ENCODE measurements at places on chromosomes 7 and 10. TPM values are rescaled to one million over a fixed set of nuclear protein-coding genes. Genes with fewer than 3 reads are reported as not detected.

AFAP1L2 gene
- total RNA-seq, result 8.5 TPM

SFXN3 gene
- total RNA-seq, result 55.2 TPM

HABP2 gene
- total RNA-seq, result not detected

ZNF438 gene
- total RNA-seq, result 6.8 TPM

DNA sequence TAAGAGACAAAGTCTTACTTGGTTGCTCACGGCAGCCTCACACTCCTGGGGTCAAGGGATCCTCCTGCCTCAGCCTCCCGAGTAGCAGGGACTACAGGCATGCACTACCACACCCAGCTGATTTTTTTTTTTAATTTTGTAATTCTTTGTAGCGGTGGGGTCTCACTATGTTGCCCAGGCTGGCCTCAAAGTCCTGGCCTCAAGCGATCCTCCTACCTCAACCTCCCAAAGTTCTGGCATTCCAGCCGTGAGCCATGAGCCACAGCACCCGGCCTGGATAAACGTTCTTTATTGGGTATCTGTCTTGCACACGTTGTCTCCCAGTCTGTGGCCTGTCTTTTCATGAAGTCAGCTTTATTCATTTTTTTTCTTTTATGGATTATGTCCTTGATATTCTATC is 636.1 kb upstream of the FOXK1 start:
- no peak for DNase-seq

DNA sequence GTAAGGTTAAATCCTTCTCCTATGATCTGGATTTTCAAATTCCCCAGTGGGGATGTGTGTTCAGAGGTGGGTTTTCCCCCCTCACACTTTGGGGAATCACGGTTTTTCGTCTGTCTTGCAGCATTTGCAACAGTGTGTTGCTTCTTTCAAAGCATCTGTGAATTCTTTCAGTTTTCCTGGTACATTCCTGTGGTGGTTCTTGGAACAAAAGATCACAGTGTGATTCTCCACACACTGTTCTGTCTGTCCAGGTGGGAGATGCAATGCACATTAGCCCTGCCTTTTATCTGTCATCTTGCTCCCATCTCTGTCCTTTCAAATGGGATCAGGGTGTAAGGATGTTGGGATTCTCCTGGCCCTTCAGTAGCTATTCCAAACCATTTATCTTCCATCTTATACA is 11.8 kb downstream of the AGK start:
- no peak for DNase-seq

TSPAN15 gene
- total RNA-seq, result 0.52 TPM

DNA sequence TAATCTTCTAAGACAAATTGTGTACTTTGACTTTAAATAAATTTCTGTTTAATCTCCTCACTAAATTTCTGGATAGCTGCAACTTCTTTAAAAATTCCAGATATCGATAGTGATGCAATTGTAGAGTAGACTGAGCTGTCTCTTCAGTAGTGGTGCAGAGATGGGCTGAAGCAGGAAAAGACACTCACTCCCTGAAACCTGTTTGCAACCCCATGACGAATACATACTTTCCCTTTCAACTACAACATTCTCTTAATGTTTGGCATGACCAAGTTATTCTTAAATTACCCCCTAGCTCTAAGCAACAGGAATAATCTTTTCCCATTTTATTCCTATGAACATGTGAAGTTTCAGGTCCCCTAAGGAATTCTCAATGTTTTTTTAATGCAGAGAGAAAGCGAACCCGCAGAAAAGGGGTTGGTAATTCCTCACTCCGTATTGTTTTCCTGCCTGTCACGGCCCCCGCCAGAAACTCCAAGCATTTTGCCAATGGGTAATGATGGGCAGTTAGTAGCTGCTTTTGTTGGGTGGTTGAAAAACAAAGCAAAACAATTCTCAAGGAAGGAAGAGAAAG is 1.3 kb downstream of the THSD7A start:
- DNase-seq, result no peak

- no peak for DNase-seq
Measured at GRCh38 chr10:128563387-128563786, 437.2 kb upstream of the MKI67 start.

TMEM176B gene
- not detected for total RNA-seq

PLEKHA8 gene
- 16.2 TPM for total RNA-seq

GRCh38 chr7:66769833-66770512 is 29.4 kb downstream of the RABGEF1 start:
- no peak for DNase-seq

DNA sequence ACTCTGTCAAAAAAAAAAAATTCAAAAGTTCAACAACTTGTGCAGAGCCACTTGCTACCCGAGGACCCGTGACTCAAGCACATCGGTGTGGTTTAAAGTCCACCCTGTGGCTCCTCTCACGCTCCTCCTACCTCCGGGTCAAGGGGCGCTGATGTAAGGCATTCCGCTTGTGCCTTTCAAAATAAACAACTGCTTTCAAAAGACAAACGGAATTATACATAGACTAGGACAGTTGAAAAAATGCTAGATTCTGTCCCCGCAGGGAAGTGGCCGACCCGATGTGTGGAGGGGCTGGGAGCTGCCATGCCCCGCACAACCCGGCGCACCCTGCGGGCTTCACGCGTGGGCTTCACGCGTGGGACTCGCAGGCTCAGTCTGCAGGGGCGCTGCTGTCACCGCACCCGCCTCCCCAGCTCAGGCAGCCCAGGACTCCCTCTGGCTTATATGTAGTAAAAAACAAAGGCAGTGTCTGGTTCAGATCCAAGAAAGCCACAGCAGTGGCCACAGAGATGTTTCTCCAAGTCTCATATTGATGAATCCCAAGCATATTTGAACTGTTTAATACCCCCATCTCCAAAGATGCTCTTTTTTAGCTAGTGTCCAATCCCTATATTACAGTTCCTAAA is 239.7 kb upstream of the INHBA start:
- DNase-seq, result peak; percentile 61

GRCh38 chr10:124650820-124651401 is 93.3 kb downstream of the FAM53B start:
- DNase-seq, result no peak

ADCY1 gene
- 0.61 TPM for total RNA-seq

- DNase-seq, result no peak
Measured at GRCh38 chr7:20980232-20980631, 193.5 kb upstream of the SP8 start.

GRCh38 chr7:26356229-26356628 is 64.6 kb downstream of the SNX10 start:
- DNase-seq, result no peak

DNA sequence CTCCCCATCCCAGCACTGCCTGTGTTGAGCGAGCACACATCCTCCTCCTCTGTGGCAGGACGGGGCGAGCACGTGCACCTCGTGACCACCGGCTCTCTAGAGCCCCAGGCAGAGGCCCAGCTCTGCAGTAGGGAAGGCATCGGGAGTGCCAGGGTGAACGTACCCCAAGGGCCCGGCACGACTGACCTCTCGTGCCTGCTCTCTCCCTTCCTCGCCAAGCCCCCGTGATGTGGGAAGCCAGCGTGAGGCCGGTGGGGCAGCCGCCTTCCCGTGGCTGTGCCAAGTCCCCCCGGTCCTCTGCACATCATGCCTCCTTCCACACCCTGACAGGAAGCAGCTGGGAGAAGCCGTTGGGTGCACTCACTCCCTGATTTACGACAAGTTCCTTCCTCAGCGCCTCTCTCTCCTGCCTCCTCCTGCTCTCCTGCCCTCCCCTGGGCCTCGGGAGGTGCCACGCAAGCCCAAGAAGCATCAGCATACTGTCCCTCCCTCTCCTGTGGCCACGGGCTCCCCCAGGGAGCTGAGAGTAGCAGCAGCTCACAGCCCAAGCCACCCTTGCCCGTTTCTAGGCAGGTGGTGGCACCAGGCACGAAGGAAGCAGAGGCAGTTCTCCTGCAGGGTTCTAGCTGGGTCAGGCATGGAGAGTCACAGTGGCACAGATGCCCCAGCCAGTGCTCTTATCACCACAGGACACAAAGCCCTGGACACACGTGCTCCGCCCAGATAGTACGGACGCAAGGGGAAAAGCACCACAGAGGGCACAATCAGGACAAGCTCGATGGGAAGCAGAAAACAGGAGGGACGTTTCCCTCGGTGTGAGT is 47.0 kb downstream of the AMZ1 start:
- no peak for DNase-seq

DNA sequence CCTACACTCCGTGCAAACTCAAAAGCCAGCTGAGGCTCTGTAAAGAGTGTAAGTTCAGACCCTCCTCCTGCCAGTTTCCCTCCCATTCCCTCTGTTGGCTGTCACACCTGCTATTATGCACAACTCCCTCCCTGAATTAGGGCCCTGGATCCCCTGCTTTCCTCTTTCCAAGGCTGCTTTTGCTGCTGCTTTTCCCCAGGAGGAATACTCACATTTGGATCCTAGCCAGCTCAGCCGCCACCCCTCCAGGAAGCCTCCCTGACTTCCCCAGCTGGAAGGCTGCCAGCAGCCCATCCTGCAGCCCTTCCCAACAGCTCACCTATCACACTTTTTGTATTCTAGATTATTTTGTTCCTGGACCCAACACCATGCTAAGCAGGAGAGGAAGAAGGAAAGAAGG is 40.9 kb upstream of the WDR11 start:
- DNase-seq, result no peak
